ENCODE measurements at places on chromosomes 13 and 19.

GRCh38 chr19:35483089-35483488 lies 7.2 kb downstream of the KRTDAP start:
- DNase-seq = no peak

GRCh38 chr19:35863018-35863417 lies 5.4 kb upstream of the APLP1 start:
- no peak for DNase-seq

GRCh38 chr13:39335721-39336120 lies 267.3 kb downstream of the LHFPL6 start:
- no peak for DNase-seq

DNA sequence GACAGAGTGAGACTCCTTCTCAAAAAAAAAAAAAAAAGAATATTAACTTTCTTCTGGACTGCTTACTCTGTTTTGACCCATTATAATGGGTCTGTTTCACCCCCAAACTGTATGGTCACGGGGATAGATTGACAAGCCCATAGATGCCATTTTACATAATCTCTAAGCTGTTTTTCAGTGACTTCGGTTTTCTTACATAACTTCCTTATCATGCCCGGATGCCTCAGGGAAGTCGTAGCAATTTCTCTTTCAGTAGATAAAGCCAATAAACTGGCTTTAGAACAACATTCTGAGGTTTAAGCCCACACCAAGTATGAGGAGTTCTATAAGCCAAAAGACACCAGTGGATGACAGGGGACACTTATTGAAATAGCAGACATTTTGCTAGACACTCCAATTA lies 5.9 kb upstream of the ZNF254 start:
- no peak for DNase-seq

GRCh38 chr19:57515255-57515654 lies 11.9 kb upstream of the ZNF549 start:
- no peak for DNase-seq

- no peak for DNase-seq
Observed at GRCh38 chr19:13839938-13840304, 37.0 kb upstream of the NANOS3 start.

DNA sequence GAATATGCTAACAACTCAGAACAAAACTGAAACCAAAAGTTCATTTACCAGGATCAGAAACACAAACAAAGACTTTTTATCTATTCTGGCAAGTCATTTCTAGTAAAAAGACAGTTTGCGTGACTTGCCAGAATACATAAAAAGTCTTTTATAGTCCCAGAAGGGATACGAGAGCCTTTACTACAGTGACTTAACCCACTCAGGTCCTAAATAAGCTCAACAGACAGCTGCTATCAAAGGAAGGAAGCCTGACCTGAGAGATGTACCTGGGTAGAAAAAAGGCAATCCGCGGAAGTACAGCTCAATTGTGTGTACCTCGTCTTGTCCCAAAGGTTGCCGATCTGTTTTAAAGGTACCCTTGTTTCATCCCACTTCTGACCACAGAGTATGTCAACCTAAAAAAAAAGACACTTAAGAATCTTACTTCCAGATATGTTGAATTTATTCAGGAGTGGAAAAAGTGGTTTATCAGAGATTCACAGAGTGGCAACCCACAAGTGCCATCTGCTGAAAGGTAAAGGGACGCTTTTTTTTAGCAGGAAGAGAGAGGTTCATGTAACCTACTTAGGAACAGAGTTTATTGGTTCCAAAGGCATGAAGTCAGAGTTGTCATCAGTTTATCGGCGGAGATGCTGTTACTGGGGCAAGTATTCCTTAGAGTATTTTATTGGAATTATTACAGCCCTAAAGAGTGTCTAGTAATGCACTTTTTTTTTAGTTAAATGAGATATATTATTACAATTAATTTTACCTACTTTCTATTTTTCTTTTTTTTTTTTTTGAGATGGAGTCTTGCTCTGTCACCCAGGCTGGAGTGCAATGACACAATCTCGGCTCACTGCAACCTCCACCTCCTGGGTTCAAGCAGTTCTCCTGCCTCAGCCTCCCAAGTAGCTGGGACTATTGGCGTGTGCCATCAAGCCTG lies 69.7 kb upstream of the C1QTNF9B start:
- no peak for DNase-seq

DNA sequence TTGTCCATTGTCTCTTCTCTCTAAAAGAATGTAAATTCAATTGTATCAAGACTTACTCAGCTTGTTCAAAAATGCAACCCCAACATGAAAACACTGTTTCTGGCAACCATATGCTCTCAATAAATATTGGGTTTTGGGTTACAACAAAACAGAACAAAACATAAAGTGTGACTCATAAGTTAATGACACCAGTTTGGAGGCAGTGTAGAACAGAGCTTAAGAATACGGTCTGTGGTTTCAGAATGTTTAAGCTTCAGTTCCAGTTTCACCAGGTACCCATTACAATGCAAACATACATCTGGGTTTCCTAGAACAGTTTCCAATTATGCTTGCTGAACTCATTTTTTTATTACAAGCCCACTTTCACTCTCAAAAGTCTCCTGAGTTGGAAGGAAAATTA lies 285.8 kb upstream of the PCDH9 start:
- DNase-seq = peak; percentile 52
